ENCODE measurements at places on chromosomes 11 and 22.
A peak's percentile ranks its signal among the peaks of the same experiment; 100 is the strongest.

DNA sequence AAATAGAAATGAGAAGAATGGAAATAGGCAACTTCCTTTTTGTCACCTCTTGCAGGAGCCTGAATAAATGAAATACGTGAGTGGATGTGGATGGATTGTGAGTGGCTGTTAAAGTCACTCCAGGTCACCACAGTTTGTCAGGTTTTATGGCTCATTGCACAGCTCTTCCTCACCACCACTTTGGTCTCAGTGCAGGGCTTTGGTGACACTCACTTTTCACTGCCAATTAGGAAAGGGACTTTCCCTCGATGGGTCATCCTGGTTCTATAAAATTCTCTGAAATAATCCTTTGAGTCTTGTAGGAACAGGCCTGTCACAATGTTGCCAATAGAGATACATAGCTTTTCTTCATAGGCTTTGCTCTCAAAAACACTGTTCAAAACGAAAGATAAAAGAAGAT lies 172.4 kb upstream of the C11orf87 start:
- peak; percentile 85 for DNase-seq

GRCh38 chr22:27840436-27840835 lies 38.9 kb upstream of the MN1 start:
- DNase-seq, result no peak

GRCh38 chr22:26845021-26845743 lies 187.8 kb downstream of the MIAT start:
- peak; percentile 78 for DNase-seq

DNA sequence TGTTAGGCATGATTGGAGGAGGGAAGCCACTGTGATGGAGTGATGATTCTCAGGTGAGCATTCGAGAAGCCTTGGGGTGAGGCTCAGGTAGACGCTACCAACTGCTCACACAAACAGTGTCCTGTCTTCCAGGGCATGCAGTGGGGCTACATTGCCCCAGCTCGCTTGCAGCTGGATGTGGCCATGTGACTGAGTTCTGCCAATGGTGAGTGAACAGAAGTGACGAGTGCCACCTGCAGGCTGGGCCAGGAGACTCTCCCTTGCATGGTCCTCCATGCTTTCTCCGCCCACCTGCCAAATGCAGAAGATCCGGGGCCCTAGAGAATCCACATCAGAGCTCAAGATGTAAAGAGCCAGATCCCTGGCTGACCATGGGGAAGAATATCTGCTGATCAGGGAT lies 195.9 kb downstream of the BCR start:
- DNase-seq, result peak; percentile 26

GRCh38 chr11:1654388-1655167 lies 25.0 kb downstream of the KRTAP5-5 start:
- DNase-seq, result no peak

GRCh38 chr11:64894070-64894811 lies 15.8 kb upstream of the EHD1 start:
- peak; percentile 79 for DNase-seq

- no peak for DNase-seq
Observed at GRCh38 chr11:41010361-41011050, 448.9 kb downstream of the LRRC4C start.

DNA sequence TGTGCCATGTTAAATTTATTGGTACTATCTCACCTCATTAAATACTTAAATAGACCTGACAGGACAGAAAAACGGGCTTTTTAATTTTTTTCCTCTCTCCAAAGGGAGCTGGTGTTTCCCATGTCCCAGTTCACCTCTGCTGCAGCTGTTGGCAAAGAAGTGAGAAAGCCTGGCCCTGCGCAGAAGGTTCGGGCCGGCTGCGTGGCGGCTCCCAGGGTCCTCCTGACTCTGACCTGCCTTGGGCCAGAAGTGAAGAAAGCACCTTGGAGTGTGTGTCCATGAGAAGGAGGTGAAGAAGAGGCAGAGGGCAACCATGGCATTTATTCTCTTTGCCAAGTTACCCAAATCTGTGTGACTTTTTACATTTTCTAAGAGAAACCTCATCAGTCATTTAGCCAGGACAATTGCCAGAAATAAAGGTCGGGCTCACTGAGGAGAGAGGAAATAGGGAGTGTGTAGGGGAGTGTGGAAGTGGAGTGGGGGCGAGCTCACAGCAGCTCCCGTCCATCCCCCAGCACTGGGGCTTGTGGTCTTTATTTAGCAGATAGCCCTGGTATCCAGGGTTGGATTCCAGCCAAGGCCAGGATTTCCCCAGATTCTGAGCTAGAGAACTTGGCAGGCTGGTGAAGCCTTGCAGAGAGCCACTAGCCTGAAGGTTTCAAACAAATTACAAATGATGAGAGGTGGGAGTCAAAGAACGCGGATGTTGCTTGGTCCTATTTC lies 102.4 kb upstream of the CADM1 start:
- DNase-seq, result peak; percentile 56

Measured in kidney tubule cell (primary cell).